ENCODE measurements at places on chromosomes 1 and 21.

GRCh38 chr1:121483234-121483633 lies 298.5 kb downstream of the SRGAP2C start:
- DNase-seq, result no peak

GRCh38 chr1:167656657-167657056 lies 26.6 kb downstream of the RCSD1 start:
- no peak for DNase-seq

DNA sequence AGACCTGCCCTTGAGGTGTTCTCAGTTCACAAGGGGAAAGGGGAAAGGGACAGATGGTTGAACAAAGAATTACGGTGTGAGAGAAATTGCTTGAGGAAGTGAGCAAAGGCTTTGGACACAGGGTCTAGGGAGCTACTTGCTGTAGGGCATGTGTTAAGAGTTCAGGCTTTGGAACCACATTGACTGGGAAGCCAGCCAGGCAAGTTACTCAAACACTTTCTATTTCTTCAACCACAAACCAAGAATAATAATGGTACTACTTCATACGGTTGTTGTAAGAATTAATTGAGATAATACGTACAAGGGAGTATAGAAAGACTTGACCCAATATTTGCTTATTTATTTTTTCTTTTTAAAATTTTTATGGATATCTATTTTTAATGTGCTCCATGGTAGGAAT lies 26.6 kb downstream of the AK4 start:
- no peak for DNase-seq

DNA sequence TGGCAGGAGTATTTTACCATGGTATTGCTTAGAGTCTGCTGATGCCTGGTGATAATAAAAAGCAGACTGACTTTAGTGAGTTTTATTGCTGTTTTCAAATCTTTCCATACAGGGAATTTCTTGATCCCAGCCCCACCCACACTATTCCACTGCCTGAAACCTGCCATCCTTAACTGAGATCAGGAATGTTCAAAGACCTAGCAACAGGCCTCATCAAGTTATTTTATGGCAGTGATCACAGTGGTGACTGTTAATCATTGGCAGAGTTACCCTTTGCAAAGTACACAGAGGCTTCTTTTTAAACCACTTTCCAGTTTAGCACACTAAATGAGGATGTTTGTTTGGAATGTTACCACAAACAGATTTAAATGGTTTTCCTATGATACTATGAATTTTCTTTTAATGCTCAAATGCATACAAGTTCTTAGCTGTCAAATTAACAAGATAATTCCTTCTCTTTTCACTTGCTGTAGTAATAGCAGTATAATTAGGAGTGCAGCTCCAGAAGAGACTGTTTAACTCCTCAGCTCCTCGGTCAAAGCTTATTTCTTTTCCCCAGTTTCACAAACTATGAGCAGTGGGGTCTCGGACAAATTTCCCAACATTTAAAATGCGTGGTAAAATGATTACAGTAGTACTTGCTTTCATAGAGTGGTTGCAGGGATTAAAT lies 69.9 kb upstream of the USP25 start:
- DNase-seq, result no peak
